ENCODE measurements at places on chromosomes 4 and X.

GRCh38 chrX:18390941-18391538 is 34.4 kb upstream of the CDKL5 start:
- DNase-seq, result no peak

DNA sequence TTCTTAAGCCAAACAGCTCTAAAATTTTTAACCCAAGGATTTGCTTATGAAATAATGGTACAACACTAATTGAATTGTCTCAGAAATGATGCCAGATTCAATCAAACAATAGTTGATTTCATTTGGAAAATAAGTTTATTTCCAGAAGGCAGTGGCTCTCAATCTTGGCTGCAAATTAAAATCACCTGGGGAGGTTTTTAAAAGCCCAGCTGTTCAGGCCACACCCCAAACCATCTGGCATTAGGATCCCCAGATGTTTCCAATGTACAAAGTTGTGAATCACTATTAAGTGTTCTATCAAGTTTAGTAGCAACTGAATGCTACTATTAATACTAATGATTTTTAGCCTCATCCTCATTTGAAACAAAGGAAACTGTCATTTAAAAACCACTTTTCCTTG is 22.2 kb downstream of the TMEM184C start:
- DNase-seq, result no peak

DNA sequence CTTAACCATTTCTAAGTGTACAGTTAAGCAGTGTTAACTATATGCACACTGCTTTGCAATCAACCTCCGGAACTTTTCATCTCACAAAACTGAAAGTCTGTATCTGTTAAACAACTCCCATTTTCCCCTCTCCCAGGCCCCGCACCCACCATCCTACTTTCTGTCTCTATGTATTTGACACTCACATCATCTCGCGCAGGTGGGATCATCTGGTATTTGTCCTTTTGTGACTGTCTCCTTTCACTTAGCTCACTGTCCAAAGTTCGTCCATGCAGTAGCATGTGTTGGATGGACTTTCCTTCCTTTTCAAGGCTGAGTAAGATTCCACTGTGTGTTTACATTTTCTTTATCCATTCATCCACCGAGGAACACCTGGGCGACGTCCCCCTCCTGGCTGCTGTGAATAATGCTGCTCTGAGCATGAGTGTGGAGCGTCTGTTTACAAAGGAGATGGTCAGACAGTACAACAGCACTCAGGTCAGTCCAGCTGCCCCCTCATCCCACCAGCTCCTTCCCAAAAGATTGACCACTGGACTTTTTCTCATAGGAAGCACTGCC is 39.8 kb downstream of the DCTD start:
- DNase-seq, result no peak

GRCh38 chr4:144906181-144906925 is 191.6 kb downstream of the ANAPC10 start:
- no peak for DNase-seq

DNA sequence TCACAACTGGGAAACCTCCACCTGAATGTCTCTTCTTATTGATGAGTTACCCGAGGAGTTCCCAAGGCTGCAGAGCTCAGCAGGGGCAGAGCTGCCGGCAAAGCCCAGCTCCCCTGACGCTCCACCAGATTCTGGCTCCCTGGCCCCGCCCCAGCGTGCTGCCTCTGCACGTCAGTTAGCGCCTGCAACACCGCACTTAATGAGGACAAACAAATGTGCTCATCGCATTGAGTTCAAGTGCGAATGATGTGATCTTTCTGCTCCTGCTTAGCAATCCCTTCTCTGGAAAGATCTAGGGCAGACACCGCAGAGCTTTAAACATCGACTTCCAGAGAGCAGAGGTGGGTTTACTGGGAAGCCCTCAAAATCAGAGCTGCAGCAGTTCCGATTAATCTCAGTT is 55.5 kb upstream of the FBXW7 start:
- no peak for DNase-seq

GRCh38 chr4:8740666-8741395 is 130.8 kb downstream of the HMX1 start:
- DNase-seq, result no peak

DNA sequence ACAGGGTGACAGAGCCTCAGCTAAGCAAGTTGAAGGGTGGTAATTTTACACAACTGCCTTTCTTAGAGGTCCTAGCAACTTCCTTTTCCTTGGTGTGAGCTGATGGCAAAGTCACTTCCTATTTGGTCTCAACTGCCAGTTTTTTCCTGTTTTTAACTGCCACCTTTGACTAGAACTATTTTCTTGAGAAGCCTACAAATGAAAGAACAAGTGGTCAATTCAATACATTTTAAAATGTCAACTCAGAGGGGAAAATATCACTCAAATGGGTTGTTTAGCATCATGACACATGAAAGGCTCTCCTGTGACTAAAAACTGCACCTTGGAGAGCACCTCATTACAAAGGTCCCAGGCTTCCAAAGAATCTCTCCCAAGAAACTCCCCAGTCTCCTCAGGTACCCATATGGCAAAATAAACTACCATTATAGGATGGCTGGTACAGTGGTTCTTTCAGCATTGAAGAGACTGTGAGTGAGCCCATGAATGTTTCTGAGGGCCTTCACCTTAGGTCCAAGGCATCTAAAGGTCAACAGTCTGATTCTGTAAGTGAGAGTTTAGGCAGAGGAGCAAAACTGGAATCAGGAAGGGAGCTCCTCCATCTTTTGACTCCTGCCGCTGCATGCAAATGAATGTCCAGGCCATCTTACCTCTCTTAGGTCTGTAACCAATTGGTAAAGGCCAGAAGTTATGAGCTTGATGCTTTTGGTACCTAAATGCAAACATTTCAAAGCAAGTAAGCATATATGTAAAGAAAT is 5.5 kb upstream of the STK26 start:
- DNase-seq, result no peak

- DNase-seq, result no peak
These were observed 27.4 kb upstream of the IRAK1 start for GRCh38 chrX:154046940-154047610.

DNA sequence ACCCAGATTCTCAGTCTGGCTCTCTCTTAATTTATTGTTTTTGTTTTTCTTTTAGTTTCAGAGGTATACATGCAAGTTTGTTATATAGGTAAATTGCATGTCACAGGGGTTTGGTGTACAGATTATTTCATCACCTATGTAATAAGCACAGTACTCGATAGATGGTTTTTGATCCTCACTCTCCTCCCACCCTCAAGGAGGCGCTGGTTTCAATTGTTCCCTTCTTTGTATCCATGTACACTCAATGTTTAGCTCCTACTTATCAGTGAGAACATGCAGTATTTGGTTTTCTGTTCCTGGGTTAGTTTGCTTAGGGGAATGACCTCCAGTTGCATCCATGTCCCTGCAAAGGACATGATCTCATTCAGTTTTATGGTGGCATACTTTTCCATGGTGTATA is 198.4 kb downstream of the STK32B start:
- DNase-seq, result no peak

DNA sequence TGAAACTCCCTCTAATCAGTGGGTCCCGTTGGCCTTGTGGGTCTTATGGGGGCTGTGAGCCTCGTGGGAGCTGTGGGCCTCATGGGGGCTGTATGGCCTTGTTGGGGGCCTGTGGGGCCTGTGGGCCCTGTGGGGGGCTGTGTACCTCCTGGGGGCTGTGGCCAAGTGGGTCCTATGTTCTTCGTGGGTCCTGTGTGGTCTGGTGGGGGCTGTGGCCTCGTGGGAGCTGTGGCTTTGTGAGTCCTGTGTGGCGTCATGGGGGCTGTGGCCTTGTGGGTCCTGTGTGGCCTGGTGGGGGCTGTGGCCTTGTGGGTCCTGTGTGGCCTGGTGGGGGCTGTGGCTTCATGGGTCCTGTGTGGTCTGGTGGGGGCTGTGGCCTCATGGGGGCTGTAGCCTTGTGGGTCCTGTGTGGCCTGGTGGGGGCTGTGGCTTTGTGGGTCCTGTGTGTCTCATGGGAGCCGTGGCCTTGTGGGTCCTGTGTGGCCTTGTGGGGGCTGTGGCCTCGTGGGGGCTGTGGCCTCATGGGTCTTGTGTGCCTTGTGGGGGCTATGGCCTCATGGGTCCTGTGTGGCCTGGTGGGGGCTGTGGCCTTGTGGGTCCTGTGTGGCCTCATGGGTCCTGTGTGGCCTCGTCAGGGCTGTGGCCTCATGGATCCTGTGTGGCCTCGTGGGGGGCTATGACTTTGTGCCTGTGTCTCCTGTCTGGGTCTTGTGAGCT is 7.4 kb downstream of the PCGF3 start:
- DNase-seq, result no peak

GRCh38 chr4:76279462-76279861 is 27.1 kb upstream of the STBD1 start:
- DNase-seq, result no peak

All from ascending aorta (tissue), 2 donors.